Ecto neural progenitor cell (in vitro differentiated cells): ENCODE measurements at places on chromosomes 7 and 10.

- no peak for DNase-seq
Measured at GRCh38 chr7:83872501-83872900, 223.6 kb upstream of the SEMA3E start.

DNA sequence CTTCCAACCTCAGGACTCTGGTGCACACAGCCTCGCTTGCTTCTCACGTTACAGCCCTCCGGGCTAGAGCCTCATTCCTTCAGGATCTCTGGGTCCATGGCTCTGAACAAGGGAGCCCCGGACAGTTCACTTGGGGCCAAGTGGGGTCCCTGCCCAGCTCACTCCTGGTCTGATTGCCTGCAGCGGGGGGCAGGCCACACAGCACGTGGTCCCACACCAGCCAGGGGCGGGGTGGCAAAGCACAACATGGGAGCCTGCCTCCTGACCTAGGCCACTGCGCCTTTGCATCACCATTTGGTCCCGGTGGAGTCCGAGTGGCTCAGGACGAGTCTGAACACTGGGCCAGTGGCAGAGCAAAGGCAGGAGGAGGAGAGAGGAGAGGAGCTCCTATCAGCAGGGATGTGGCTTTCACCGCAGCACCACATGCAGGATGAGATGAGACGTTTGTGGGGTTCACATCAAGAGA lies 13.4 kb upstream of the CRYGN start:
- peak; percentile 58 for DNase-seq

- DNase-seq, result no peak
Measured at GRCh38 chr7:122068046-122068445, 76.0 kb downstream of the AASS start.

GRCh38 chr10:11301571-11302111 lies 284.0 kb downstream of the CELF2 start:
- DNase-seq, result no peak

DNA sequence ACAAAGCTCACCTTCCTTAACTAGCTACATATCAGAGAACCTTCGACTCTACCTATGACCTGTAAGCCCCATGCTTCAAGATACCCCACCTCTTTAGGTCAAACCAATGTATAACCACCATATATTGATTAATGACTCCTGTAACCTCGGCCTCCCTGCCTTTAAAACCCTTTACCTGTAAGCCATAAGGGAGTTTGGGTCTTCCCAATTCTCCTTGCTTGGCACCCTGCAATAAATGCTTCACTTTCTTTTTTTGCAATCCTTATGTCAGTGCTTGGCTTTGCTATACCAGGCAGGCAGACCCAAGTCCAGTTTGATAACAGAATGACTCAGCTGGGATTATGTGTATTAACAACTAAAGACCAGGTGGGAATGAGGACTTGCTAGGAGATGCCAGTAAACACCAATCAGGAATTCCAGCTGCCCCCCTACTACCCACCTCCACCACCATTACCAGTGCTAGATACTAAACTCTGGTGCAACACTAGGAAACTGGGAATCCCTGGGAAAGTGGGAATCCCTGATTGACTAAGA lies 22.0 kb upstream of the SLC35G1 start:
- no peak for DNase-seq

- no peak for DNase-seq
Measured at GRCh38 chr10:17026686-17027485, 102.7 kb downstream of the CUBN start.

GRCh38 chr7:6705959-6706665 lies 635 bp downstream of the ZNF12 start:
- DNase-seq, result no peak

DNA sequence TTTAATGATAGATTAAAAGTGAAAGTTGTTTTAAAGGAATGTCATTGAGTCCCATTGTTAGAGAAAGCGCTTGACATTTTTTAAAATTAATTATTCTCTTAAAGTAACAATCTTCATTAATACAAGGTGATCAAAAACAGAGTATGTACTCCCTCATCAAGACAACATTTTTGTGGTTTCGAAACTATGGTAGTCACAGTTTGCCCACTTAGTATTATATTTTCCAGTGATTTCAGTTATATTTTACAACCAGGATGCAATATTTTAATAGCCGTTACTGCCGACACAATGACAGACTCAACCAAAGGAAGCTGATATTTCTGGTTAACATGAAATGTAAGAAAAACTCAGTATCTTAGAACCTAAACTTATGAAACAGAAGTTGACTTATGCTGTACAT lies 31.3 kb downstream of the MKX start:
- no peak for DNase-seq

DNA sequence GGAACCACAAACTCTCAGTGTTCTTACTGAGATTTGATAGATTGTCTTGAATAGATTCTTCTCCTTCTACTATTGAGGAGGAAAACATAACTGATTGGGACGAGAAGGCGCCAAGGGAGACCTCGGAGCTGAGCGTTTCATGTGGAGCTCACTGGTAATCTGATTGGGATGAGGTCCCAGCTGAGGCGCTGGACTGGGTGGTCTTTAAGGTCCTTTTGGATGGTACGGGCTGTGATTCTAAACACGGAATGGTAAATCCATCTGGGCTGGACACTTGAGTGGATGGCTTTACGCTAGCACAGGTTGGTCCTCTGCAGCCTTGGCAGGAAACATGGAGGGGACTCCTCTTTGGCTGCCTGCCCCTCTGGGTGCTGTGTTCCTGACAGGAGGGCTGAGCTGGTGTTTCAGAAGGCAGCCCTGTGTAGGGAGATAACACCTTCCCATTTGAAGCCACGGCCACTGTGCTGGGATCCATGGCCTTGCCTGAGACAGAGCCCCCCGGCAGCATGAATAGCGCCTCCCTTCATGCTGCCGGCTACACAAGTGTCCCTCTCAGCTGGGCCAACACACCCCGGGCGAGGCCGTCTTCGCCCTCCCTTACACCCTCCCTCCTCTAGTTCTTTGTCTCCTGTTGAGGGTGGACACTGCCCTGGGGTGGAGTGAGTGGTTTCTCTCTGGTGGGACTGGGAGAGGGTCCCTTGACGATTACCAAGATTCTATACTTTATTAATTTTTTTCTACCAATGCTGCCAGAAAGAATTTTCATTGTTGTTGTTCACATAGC lies 203.2 kb upstream of the SHH start:
- DNase-seq, result no peak

GRCh38 chr7:28872226-28872625 lies 85.9 kb downstream of the TRIL start:
- DNase-seq, result no peak

GRCh38 chr7:77482015-77482414 lies 55.1 kb upstream of the PTPN12 start:
- no peak for DNase-seq

GRCh38 chr7:7869651-7870050 lies 98.9 kb upstream of the GLCCI1 start:
- DNase-seq, result no peak

GRCh38 chr7:27123007-27123476 lies 7.5 kb downstream of the HOXA4 start:
- peak; percentile 11 for DNase-seq

- no peak for DNase-seq
Measured at GRCh38 chr10:60742512-60742911, 35.8 kb upstream of the CDK1 start.

- no peak for DNase-seq
Measured at GRCh38 chr10:12561307-12561706, 212.0 kb downstream of the CAMK1D start.

- no peak for DNase-seq
Measured at GRCh38 chr7:30941582-30942323, 22.0 kb upstream of the GHRHR start.

DNA sequence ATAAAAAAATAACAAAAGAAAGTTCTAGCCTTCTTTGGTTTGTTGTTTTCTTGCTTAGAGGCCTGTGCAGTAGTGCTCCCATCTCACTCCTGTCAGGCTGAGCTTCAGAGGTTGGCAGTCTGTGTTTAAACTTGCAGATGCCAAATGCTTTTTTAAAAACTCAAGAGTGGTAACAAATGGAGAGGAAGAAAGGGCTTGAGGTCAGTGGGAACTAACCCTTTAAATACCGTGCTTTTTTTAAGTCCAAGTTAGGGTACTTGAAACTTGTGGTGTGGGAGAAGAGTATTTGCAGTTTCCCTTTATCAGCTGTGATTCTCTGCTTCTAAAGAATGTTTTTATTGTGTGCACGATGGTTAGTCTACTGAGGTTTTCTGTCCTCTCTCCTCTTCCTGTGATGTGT lies 29.4 kb downstream of the ZRANB1 start:
- no peak for DNase-seq

- DNase-seq, result no peak
Measured at GRCh38 chr10:11835704-11836103, 12.5 kb downstream of the PROSER2 start.

- DNase-seq, result no peak
Measured at GRCh38 chr7:33932221-33932620, 26.9 kb downstream of the BMPER start.

GRCh38 chr10:72204296-72204695 lies 11.5 kb upstream of the ANAPC16 start:
- DNase-seq, result no peak

DNA sequence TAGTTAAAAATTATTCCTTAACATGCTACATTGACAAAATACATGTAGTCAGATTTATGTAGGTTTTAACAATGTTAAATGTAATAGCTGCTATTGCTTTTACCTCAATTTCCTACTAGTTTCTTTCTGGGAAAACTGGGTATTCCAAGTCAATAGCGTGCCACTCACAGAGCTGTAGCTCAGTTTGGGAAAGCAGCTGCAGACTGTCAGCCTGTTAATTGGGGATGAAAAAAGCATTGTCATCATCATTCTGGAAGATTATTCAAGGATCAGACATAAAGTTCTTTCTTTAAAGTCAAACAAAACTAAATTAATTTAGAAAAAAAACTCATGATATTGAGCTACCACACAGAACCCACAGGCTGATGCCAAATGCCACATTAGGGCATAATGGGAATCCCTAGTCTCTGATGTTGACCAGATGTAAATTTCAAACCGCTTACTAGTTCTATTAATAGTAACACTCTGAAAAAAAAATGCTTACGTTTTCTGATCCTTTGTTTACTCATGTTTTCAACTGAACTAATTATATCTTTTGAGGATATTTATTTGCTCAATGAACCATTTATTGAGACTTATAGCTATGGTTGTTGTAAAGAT lies 19.6 kb upstream of the AGMO start:
- no peak for DNase-seq

DNA sequence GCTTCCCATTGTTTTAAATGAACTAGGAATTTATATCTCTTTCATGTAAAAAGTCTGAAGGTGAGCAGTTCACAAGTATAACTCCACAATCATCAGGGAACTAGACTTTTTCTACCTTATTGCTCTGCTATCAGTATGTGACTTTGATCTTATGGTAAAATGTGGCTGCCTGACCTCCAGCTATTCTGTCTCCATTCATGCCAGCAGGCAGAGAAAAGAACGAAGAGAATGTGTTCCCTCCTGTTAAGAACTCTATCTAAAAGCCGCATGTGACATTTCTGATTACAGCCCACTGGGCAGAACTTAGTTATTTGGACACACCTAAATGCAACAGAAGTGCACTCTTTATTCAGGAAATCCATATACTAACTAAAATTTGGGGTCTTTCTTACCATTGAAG lies 102.8 kb upstream of the MBL2 start:
- no peak for DNase-seq

- no peak for DNase-seq
Measured at GRCh38 chr7:106358103-106358663, 73.4 kb upstream of the NAMPT start.

GRCh38 chr10:62131724-62132123 lies 136.9 kb downstream of the RTKN2 start:
- DNase-seq, result no peak

GRCh38 chr10:78931321-78932053 lies 137.3 kb upstream of the ZMIZ1 start:
- DNase-seq, result no peak
